ENCODE measurements at places on chromosomes 1 and 21.

- DNase-seq = no peak
Observed at GRCh38 chr1:228092342-228093049, 10.0 kb downstream of the ARF1 start.

GRCh38 chr1:25197982-25198662, 34.2 kb downstream of the SYF2 start:
- DNase-seq = no peak

DNA sequence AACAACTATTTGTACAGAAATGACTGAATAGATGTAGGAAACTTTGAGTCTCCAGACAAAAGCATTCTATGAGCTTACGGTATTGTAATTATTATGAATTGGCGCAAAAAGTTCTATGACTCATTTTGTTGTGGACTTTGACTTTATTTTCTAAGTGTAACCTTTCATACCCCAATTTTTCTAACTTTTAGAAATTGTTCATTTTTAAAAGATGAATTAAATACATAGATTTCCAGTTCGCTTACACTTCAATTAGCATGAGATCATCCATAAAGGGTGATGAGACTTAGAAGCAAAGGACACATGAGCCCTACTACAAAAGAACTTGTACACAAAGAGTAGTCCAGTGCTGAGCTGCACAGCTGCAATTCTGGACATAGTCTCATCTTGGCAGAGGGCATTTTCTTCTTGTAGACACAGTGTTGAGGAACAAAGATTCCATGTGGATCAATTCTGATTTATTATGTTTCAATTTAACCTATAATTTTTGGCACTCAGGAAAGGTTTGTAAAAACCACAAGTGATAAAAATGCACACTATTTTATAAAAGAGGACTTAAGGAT, 431.1 kb downstream of the LRRIQ3 start:
- no peak for DNase-seq

GRCh38 chr21:36945496-36946138, 20.9 kb downstream of the HLCS start:
- no peak for DNase-seq

GRCh38 chr1:162250004-162250730, 126.5 kb downstream of the SPATA46 start:
- DNase-seq = peak; percentile 27

DNA sequence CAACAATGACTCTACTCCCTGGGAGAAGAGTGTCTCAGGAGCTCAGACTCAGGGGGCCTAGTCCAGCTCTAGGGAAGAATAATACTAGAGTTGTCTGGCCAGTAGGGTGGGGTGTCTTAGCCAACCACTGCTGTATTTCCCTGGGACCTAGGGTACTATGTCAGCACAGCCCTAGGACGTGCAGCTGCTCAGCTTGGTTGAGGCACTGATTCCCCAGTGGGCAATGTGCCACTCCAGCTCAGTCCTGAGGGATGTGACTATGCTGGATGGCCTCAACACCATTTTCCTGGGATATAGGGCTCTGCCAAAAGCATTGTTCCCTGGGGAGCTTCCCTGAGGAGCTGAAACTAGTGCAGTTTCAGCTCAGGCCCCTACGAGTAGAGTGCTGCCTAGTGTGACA, 47.4 kb downstream of the TNN start:
- DNase-seq = no peak

DNA sequence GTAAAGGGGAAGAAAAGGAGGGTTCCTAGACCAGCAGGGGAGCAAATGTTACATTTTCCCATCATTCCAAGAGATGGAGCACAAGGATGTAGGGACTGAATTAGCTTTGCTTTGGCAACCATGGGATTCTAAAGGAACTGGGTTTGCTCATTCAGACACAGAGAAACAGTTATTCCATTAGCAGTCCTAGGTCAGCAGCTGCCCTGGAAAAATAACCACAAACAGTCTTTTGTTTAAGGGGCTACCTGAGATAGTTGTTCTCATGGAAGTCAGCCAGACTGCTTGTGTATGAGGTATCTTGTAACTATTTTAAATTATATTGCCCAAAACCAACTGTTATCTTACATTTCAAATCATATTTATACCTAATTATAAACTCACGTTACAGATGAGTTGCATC, 58.4 kb upstream of the VCAM1 start:
- DNase-seq = no peak

DNA sequence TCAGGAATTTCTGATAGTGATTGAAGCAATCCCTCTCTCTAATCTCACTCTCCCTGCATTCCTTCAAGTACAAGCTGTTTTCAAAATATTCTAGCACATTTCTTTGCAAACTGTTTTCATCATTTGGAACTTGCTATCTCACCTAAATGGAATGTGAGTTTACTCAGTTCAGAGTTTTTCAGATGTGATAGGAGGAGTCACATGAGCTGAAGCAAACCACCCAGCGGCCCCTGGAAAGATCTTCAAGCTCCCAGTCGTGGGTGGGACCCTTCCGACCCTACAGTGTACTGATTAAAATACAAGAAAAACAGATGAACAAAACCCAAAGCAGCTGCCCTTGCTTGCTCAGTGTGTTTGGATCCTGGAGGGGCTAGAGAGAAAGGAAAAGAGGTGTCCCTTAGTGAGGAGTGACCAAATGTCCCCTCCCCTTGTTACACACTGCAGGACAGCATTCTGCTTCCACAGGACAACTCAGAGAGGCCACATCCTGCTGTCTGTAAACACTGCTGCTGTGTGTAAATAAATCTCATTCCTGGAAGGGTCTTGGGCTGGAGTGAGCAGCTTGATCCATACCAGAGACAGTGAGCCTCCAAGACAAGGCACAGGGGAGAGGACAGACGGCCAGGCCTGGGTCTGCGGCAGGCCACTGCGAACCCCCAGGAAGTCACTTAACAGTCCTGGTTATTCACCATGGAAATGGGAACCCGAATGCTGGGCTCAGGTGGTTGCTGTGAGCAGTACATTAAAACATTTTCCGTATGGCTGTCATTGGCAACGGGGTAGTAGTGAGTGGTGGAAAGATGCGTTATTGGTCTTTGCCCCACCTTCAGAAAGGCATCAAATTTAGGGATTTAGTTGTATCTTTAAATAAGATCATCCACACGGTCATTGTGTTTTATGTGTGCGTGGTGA, 229.2 kb downstream of the RHOU start:
- no peak for DNase-seq

DNA sequence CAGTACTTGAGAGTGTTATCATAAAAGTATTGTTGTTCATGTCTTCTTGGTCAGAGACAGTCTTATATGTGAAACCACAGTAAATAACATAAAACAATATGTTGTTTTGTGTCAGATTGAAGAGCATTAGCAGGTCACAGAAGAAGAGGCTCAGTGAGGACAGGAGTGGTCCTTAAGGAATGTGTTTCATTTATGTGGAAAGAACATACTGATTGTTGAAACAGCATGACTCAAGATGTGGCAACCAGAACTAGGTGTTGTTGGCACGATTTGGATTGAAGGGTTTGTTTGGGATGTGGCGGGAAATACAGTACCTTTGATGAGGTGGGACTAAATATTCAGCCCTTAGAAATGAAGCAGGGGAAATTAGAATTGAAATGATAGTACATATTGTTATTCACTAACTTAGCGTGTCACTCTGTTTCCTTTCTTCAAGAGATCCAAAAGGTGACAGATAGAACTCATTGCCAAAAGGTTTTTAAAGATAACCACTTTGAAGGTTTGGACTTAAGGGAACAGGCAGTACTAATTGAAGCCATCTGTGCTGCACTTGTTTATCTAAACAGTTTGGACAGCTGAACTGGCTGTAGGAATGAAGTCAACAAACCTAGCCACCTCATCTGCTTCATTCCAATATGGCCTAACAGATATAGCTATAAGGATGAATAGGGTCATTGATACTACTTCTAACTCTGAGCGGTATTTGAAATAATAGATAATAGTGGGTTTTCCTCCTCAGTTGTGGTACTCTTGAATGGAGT, 14.4 kb downstream of the RALGPS2 start:
- no peak for DNase-seq

DNA sequence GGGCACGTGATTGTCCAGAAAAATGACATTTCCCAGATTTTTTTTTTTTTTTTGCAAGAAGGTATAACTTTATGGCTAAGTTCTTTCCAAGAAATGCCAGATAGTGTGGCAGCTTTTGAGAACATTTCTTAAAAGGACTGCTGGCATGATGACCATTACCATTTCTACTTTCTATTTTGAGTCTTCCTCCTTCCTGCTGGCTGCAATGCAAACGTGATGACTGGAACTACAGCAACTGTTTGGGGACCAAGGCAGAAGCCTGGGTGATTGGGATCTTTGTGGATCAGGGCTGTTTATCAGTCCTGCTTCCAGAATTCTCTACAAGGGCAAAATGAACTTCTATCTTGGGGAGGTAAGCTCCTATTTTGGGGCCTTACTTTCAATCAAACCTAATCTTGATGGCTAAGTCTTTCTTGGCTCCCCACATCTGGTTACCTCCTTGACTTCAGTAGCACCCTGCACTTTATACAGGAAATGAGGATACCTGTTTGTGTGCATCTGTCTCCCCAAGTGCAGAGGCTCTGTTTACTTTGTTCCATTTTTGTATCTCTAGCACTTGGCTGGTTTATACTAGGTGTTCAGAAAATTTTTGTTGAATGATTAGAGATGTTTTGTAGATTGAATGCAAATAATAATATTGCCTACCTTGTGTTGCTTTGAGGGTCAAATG, 3.7 kb upstream of the DDX20 start:
- no peak for DNase-seq

DNA sequence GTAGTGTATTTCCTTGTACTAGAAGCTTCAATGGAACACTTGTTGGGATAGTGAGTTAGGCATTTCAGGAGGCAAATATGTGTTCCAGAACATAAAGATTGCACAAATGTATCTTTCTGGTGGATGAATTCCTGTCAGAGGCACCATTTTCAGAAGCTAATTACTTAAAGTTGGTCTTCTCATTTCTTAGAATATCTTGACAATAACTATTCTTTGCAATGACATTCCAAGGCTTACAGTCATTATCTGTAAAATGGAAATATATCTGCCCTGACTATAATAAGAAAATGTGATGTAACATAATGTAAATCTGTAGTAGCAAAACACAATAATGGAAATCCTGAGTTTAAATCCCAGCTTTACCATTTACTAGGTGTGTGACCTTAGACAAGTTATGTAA, 2.7 kb downstream of the VCAM1 start:
- no peak for DNase-seq

DNA sequence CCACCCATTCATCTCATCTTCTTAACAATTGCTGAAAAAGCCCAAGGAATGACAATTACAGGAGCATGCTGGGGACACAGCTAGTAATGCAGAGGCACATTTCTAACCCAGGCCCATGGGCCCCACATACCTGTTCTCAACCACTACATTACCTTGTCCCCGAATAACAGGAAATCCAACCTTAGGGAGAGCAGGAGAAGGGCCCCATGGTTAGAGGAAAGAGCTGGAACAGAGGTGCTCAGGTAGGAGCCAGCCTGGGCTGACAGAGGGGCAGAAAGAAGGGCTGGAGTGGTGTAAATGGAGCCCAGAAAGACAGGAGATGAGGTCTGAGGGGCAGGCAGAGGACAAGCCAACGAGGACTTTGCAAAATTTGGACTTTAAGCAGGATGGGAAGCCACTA, 11.4 kb upstream of the S100A8 start:
- DNase-seq = no peak

DNA sequence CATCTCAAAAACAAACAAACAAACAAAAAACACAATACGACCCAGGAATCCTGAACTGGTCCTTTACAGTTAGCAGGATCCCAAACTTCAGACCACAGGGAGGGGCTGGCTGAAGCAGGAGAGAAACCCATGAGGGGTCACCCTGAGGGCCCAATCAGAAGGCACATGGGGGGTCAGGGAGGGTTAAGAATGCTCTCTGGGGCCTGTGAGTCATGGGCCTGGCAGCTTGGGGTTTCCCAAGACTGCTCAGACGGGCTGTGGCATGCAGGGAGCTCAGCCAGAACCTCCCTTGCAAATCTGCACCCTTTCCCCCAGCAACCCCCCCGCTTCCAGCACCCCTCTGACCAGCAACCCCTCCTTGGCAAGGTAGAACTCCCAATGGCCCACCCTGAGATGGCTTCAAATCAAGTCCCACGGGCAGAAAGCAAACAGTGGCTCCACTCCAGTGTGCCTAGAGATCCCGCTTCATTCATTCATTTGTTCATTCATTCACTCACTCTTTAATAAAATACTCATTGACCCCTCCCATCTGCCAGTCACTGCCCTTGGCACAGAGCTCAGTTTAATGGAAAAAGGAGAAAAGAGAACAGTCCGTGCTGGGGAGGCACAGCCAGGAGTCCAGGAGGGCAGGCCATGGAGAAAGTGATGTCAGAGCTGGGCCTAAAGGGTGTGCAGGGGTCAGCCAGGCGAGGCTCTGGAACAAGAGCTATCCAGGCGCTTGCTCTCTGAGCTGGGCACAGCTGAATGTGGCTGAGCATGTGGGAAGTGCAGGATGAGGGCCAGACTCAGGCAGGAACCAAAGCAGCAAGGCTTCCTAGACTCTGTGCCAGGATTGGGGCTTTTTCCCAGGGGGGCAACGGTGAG, 8.2 kb downstream of the UQCRHL start:
- DNase-seq = peak; percentile 66

DNA sequence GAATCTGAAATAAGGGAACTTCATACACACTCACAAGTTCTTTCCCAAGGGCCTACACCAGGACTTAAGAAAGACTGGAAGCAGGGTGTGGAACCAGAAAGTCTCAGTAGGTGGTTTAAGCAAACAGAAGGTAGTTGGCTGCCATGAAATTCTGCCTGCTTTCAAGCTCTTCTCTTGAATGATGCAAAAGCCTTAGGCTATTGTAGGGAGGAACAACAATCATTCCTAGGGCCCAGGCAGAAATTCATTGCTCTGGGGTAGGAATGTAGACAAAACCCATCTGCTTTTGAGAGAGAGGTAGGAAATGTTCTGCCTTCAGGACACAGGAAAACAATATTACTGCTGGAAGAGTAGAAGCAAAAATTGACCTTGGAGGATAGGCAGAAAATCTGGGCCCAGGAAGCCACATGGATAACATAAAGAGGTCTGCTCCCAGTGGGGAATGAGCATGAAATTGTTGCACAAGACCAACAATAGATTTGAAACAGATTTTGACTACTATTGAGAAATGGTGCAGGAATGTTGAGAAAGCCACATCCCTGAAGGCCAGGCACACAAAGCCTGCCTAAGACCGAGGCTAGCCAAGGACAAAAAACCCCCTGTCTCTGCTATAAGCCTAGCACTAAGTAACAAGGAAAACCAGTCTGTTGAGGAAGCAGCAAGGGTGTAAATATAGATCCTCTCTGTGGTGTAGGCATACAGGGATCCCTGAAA, 22.7 kb upstream of the SFT2D2 start:
- peak; percentile 33 for DNase-seq

- peak; percentile 27 for DNase-seq
Observed at GRCh38 chr1:206608108-206608698, 4.1 kb downstream of the EIF2D start.

GRCh38 chr1:50599546-50599945, 176.3 kb upstream of the DMRTA2 start:
- no peak for DNase-seq

DNA sequence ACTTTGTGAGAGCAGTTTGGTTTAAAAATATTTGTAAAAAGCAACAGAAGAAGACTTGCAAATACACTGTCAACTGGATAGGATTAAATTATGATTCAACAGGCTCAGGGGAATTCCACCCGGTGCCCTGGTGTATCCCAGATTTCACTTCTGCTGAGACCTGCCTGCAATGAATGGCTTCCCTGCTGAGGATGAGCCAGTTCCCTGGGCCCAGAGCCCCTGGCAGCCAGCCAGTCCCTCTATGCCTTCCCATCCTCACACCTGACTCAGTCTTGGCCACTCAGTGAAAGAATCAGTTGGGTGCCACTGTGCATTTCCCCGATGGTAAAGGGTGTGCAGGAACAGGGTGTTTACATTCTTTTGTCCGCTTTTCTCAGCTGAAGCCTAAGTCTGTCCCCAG, 64.4 kb downstream of the KCTD3 start:
- no peak for DNase-seq

- DNase-seq = no peak
Observed at GRCh38 chr21:36079010-36079649, 9.3 kb downstream of the CBR1 start.

Measured in T47D (cell line).